ENCODE measurements at places on chromosomes 6 and 20.

DNA sequence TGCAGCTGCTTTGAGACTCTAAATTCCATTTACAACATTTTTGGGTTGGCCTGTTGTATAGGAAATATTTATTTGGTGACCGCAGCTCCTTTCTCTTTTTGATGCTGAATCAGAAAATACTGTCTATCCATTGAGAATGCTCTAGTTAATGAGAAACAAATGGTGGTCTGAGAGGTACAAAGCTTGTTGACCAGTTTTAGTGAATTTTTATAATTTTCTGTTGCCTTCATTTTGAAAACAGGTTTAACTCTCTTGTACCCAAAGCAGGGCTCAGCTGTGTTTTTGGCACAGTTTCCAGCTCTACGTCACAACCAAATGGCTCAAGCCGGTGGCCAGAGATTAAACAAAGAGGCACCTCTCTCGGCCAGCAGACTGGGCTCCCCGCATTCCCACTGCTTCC lies 113.2 kb downstream of the FNDC1 start:
- no peak for DNase-seq

- DNase-seq = no peak
Measured at GRCh38 chr20:49203011-49203410, 14.9 kb upstream of the STAU1 start.

GRCh38 chr20:37520419-37520955 lies 563 bp upstream of the NNAT start:
- no peak for DNase-seq

- DNase-seq = no peak
Measured at GRCh38 chr6:146357578-146358430, 185.8 kb upstream of the RAB32 start.

DNA sequence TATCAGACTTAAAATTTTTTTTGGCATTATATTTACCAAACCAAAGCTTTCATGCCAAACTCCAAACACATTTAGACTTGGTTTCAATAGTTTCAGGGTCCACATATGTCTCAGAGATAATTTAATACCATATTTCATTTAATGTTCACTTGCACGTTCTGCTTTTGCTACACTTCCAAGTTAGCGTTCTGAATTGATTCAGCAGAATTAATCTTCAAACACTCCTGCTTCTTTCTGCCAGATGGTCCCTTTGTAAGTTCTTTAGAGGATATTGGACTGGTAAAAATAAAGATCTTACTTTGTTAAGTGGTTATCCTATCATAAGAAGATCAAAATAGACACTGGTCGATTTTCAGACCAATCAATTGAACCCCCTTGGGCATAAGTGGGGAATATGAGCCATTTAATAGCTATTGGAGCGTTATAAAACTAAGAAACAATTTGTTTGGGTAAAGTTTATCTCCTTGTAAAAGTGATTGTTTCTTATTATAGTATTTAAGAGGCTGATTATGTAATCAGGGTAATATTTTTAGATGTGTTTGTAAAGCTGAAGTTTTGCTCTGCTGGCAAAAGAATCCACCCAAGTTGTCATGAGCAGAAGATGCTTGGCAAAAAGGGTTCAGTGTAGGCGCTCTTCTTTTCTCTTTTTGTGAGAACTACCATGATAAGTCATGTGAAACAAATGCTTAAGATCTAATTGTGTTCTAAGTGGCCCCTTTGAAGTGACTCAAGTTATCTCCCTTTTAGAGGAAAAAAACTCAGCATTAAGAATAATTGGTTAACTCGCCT lies 92.2 kb downstream of the MCHR2 start:
- DNase-seq = no peak

- DNase-seq = no peak
Measured at GRCh38 chr6:24255676-24256075, 102.2 kb downstream of the DCDC2 start.

DNA sequence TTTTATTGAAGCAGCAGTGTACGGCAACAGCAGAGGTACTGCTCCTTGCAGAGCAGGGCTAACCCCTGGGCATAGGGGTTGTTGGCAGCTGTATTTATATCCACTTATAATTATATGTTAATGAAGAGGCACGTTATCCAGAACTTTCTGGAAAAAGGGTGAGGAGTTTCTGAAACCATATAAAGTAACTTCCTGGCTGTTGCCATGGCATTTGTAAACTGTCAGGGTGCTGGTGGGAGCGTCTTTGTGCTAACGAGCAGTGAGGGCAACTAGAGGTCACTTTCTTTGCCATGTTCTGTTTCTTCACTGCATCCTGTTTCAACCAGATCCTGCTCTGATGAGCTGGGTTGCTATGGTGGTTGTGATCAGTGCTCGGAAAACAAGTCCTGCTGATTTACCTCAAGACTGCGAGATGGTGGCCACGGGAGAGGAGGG lies 11.1 kb upstream of the ARFGEF2 start:
- DNase-seq = no peak

DNA sequence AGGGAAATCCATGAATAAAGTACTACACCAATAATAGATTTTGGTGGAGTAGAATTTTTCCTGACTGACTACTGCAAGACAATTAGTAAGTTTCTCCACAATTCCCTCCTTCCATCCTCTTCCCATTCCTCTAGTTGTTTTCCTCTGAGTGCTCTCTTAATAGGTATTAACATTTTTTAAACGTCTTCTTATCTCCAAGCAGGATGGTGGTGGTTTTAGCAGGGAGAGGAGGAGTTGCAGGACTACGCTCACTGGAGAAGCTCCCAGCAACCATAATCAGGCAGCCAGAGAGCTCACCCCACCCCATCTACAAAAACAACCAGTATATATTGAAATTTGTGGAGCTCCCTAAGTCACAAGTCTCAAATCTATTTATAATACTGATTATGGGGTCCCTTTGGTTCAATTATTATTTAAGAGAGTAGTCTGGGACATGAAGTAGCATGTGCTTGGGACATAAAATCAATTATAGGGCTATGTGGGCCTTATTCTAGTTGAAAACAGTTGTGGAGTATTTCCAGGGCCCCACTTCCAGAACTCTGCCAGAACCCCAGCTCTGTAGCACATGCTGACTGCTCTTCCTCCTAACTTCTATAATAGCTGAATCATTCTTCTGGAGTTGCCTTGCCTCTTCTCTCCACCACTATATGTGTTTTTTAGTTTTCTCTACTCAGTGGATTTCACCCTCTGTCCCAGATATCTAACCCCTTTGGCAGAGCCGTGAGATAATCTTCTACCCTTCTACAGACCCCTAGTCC lies 49.8 kb downstream of the MYB start:
- DNase-seq = no peak

DNA sequence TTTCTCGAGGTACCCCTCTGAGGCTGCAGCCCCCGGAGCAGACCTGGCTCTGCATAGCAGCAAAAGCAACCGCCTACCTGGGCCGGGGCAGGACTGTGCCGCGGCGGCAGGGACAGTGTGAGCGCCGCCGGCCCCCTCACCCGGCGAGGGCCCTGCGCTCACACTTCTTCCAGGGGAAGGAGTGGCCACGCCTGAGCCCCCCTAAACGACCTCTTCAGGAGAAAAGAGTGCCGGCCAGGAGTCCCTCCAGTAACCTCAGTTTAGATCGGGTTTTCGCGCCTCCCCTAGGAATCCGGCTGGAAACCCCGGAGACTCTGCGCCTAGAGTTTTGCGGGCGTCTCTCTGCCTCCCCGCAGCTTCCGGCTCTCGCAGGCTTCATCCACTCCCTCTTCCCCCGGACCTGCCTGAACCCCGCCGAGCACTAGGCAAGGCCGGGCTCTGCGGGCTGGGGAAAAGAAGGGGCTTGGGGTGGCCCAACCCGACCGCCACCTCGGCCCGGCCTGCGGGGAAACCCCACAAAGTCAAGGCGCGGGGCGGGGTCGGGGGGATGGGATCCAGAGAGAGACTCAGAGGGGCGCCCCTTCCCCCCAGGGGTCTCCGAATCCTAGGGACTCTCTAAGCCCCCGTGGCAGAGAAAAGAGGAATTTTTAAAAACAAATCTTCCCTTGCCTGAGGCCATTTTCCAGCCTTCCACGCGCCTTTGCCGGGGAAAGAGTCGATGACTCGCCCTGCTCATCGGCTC lies 558 bp downstream of the LINC00237 start:
- DNase-seq = no peak

DNA sequence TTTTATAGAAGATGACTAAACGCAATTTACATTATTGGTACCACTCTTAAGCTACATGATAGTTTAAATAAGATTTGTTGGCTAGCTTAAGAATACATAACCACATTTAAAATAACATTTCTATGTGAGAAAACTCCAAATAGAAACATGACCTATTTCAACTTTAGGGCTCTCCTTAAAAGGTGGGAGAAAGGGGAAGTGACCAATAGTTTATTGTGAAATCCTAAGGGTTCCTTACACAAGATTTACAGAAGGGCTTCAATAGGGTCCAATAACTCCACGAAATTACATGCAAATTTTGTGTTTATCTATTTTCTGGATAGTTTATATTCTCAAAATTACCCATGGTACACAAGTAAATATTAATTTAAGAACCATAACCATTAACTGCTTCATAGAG lies 91.6 kb upstream of the DST start:
- no peak for DNase-seq

DNA sequence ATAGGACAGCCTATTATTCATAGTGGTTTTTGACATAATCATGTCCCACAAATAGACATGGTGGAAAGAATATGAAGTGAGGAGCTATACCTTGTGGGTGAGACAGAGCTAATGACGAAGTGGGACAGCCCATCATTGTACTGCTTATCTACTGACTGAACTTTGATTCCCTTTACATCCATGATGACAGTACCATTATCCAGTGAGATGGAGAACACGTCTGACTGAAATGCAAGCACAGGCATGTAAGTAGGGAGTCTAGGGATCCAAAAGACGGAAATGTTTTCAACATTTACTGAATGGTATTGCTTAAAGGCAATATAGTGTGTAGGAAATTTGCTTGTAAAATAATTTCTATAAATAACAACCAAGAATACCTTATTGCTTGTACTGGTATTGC lies 43.5 kb downstream of the FAM229B start:
- no peak for DNase-seq

- DNase-seq = no peak
Measured at GRCh38 chr20:31770243-31770642, 31.2 kb downstream of the TPX2 start.

- no peak for DNase-seq
Measured at GRCh38 chr6:45476341-45476740, 98.6 kb upstream of the SUPT3H start.

- DNase-seq = no peak
Measured at GRCh38 chr6:69664551-69664950, 132.3 kb downstream of the LMBRD1 start.

DNA sequence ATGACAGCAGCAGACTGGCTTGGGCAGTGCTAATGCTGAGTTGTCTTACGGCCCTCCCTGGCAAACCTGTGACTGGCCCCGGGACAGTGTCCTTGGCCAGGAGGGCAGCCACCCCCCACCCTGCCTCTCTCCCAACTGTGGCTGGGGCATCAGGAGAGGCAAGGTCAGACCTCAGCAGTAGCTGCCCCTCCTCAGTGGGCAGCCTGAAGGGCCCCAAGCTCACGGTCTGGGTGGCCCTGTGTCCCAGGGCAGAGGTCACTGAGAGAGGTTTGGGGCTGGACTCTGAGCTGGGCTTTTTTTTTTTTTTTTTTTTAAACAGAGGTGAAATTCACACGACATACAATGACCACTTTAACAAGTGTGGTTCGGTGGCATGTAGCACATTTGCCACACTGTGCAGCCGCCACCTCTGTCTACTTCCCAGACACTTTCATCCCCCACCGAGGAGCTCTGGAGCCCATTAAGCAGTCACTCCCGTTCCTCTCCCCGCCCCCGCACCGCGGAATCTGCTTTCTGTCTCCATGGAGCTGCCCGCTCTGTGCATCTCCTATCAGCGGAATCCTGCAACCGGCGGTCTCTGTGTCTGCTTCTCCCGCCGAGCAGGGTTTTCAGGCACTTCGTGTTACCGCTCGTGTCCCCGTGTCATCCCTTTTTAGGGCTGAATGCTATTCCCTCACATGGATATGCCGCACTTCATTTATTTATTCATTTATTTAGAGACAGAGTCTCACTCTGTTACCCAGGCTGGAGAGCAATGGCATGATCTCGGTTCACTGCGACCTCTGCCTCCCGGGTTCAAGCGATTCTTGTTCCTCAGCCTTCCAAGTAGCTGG lies 67.9 kb upstream of the GATA5 start:
- no peak for DNase-seq

DNA sequence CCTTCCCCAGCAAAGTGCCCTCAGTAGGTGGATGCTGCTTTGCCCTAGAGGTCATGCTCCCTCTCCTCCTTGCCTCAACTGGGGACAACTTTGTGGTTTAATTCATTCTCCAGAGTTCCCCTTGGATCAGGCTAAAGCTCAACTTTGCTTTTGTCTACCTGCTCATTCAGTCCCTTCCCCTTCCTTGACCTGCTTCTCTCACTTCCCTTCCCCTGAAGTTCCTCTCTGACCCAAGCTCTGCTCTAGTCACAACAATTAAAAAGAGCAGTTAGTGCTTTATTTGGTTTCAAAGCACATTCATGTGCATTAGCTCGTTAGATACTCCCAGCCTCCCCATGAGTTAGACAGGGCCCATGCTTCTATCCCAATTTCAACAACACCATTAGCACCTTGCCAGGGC lies 71.3 kb downstream of the DZANK1 start:
- DNase-seq = no peak

GRCh38 chr20:46631212-46631869 lies 19.9 kb downstream of the SLC13A3 start:
- no peak for DNase-seq

- DNase-seq = no peak
Measured at GRCh38 chr6:86949771-86950170, 12.4 kb downstream of the HTR1E start.

DNA sequence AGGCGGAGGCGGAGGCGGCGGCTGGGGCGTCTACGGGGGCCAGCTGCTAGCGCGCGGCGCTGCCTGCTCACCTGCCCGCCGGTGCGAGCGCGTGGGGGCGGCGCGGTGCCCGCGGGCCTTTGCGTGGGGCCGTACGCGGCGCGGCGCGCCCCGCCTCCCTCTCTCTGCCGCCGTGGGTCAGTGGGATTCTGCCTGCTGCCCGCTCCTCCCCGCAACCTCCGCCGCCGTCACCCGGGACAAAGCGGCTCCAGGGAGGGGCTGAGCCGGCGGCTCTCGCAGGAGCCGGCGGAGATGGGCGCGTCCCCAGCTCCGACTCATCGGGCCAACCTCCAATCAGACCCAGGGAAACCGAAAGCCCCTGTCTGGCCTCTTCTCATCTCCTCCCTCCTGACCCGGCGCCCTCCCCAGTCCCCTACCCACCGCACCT lies at the start of gene RCAN2:
Gene RCAN2, minus strand, starts transcription at position 249 of the 427 bp plus-strand sequence.
- DNase-seq = no peak

- DNase-seq = no peak
Measured at GRCh38 chr6:20840675-20841074, 306.4 kb downstream of the CDKAL1 start.

- DNase-seq = peak; percentile 11
Measured at GRCh38 chr6:34027445-34027936, 118.4 kb downstream of the GRM4 start.

- DNase-seq = no peak
Measured at GRCh38 chr20:51373713-51374455, 168.6 kb downstream of the NFATC2 start.

GRCh38 chr6:33197431-33198048 lies 2.9 kb downstream of the RXRB start:
- no peak for DNase-seq

- DNase-seq = no peak
Measured at GRCh38 chr6:13278991-13279390, 49.3 kb downstream of the TBC1D7 start.

- no peak for DNase-seq
Measured at GRCh38 chr6:40888456-40888990, 150.5 kb downstream of the UNC5CL start.

GRCh38 chr6:79947191-79948186 lies at the start of gene ELOVL4:
Gene ELOVL4 (minus strand): TSS chr6:79947553. CDS start chr6:79947279, 274 bp downstream.
- DNase-seq = peak; percentile 27
